ENCODE measurements at places on chromosomes 4 and X.

DNA sequence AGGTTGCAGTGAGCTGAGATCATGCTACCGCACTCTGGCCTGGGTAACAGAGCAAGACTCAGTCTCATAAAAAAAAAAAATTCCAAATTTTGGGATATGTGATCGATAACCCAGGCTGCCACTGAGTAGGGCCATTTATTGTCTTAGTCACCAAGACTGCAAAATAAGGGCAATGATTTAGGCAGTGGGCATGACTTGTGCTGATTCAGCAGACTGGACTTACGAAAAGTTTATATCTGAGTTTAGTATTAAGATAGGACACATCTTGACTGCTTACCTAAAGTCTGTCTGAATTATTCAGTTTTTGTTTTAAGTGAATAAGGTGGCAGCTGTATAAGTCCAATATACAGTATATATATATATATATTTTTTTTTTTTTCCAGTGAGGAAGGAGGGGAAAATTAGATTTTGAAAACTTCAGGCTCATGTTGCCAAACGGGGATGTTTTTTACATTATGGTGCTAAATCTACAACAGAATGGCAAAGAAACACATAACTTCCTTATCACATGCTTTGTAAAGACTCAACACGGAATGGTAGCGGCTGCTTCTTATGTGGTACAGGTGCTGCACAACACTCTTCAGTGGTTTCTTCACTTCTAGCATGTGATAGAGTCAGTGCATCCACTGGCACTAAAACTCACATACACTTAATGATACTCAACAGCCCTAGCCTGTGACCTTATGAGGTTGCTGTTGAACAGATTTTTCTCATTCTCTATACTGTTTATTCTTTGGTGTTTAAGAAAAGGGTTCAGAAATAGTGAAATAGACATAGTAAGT is 6.5 kb downstream of the TEX13D start:
- DNase-seq = no peak

- DNase-seq = no peak
Measured at GRCh38 chr4:140298001-140298400, 75.4 kb upstream of the SCOC start.

DNA sequence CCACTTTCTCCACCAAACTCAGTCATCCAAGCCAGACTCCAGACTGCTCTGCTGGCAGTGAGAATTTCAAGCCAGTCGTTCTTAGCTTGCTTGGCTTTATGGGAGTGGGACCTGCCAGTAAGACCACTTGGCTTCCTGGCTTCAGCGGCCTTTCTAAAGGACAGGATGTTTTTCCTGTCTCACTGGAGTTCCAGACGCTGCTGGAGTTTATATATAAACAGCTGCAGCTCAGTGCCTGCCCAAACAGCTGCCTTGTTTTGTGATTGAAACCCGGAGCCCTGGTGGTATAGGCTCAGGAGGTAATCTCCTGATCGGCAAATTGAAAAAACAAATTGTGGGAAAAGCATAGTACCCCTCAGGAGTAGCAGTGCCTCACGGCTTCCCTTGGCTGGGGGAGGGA is 1165.8 kb upstream of the ADGRL3 start:
- no peak for DNase-seq

DNA sequence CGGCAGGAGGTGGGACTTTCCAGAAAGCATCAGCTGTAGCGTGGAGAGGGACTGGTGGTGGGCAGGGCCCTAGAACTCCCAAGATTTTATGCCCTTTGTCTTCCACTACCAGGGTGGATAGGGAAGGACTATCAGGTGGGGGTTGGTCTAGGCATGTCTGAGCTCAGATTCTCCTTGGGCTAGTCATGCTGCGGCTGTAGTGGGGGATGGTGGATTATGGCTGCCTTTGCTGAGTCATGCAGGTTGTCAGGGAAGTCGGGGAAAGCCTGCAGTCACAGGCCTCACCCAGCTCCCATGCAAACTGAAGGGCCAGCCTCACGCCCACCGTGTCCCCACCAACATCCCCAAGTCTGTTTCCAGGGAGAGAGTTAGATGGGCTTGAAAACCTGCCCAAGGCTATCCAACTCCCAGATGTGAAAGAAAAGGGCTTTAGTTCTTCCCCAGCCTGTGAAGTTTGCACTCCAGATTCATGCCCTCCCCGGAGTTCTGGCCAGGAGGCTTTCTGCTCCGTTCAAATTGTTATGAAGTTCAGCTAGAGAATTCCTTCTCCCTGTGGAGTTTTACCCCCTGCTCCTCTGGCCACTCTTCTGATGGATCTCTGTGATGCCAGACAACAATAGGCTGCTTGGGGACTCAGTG is 13.4 kb upstream of the MEPE start:
- no peak for DNase-seq

GRCh38 chrX:146264763-146265375 is 447.2 kb downstream of the SLITRK2 start:
- no peak for DNase-seq

DNA sequence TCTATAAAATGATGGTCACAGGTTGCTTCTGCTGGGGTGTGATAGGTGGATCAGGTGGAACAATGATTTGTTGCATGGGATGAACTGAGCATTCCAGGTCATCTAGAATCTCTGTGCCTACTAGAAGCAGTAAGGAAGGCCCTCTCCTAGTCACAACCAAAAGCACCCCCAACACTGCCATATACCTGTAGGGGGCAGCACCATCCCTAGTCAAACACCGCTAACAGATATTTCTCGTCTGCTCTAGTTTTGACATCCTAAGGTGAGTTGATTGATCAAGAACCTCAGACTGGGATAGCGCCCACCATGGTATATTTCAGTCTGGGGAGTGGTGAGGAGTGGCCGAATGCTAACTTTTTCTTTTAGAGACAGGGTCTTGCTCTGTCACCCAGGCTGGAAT is 160.2 kb downstream of the NHS start:
- no peak for DNase-seq
